Stimulated activated CD4-positive, alpha-beta T cell treated with anti-CD3 and anti-CD28 coated beads, Interleukin-12 subunit alpha, Interleukin-12 subunit beta, amount 100 ng/mL, for 48 hours (primary cell): ENCODE measurements at places on chromosomes 11 and 22.
A peak's percentile ranks its signal among the peaks of the same experiment; 100 is the strongest.

- no peak for DNase-seq
Measured at GRCh38 chr22:38246692-38247091, 26.1 kb downstream of the TMEM184B start.

DNA sequence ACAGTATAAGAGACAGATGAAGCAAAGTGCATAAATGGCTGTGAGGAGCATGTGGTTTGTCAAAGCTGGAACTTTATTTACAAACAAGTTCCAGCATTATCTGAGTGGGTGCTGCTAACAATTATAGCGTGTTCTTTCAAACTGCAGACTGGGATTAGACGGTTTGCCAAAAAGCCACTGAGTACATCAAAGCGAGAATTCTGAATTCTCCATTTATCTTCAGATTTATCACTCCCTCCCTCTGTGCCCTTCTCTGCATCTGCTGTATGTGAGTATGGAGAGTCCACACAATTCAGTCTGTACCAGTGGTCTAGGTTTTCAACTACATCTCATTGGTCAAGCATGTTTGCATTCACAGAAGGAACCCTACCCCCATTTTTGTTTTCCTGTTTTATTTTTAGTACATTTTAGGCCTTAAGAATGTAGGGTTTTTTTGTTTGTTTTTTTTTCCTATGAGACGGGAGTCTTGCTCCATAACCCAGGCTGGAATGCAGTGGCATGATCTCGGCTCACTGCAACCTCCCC lies 18.1 kb upstream of the INCENP start:
- DNase-seq: no peak

- no peak for DNase-seq
Measured at GRCh38 chr22:47533961-47534803, 771.7 kb downstream of the TBC1D22A start.

DNA sequence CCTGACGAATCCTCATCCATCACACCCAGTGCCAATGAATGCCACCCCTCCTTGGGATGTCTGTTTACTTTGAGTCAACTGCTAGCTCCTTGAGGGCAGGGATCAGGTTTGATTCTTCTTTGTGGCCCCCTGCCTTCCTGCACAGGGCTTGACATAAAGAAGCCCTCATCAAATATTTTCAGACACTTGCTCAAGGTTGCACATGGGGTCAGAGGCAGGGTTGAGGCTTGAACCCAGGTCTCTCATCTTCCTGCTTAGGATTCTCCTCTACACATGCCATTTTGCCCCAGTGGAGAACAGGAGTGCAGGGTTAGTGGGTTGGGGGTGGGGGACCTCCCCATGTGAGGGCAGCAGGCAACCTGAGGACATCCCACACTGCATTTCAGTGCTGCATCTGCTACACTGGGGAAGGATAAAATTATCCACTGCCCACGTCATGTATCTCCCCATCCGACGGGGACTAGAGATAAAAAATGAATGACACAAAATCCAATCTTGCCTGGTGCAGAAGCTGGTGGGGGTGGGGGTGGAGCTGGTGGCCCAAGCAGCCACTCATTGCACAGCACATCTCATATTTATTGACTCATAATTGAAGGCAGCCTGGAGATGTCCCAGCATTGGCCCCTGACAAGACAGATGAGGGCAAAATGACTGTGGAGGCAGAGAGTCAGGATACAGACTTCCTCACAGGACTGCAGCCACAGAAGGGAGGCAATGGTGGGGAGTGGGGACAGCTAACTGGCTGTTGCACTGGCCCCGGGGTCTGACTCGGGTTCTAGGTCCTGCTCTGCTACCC lies 41.3 kb downstream of the NEU3 start:
- DNase-seq: no peak

- DNase-seq: no peak
Measured at GRCh38 chr11:86664930-86665329, 7.5 kb downstream of the ME3 start.

GRCh38 chr22:46331496-46331895 lies 4.0 kb upstream of the TRMU start:
- no peak for DNase-seq

GRCh38 chr11:111629499-111629898 lies 27.2 kb downstream of the SIK2 start:
- no peak for DNase-seq

DNA sequence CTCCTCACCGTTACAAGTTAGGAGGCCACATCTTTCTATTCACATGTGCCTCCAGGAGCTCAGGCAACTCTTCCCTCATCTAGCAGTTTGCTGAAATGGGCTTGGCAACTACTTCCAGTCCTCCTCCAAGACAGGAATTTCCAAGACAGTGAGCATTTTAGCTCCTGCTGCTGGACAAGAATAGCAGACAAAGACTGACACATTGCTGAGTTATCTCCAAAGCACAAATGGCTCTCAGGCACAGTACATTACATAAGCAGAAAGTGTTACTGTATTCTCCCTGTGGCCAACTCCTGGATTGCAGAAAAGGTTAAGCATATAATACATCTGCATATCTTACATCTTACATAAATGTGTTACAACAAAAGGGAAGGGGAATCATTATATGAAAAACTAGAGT lies 83.2 kb upstream of the POU2AF2 start:
- DNase-seq: no peak

GRCh38 chr22:22930571-22931556 lies 43.2 kb downstream of the IGLL5 start:
- no peak for DNase-seq

DNA sequence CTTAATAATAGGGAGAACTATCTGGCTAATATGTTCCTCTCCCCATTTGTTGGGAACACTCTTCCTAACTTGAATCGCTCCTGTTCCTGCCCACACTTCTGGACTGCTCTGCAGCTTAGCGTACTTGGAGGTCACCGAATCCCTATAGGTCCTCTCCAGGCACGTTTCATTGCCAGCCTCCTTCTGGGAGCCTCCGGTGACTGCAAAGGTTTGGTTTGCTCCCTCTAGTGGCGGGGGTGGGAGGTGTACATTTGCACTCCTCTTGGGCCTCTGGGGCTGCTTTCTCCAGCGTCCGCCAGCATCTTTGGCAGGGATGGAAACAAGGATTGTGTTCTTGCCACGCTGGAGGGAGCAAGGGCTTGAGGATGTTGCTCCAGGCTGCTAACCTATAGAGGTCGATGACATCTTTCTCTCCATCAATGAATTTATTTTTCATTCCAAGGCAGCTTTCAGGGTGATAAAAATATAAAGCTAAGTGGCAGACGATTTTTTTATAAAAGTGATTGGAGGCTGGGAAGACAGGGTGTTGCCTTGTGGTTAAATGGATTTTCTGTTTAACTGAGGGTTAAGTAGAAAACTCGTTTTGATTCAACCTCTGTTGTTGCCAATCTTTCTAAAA lies 48.7 kb downstream of the TSPAN18 start:
- peak; percentile 69 for DNase-seq

- DNase-seq: no peak
Measured at GRCh38 chr11:130141561-130142341, 17.8 kb upstream of the ST14 start.

- no peak for DNase-seq
Measured at GRCh38 chr11:27452147-27452546, 20.4 kb downstream of the LGR4 start.

DNA sequence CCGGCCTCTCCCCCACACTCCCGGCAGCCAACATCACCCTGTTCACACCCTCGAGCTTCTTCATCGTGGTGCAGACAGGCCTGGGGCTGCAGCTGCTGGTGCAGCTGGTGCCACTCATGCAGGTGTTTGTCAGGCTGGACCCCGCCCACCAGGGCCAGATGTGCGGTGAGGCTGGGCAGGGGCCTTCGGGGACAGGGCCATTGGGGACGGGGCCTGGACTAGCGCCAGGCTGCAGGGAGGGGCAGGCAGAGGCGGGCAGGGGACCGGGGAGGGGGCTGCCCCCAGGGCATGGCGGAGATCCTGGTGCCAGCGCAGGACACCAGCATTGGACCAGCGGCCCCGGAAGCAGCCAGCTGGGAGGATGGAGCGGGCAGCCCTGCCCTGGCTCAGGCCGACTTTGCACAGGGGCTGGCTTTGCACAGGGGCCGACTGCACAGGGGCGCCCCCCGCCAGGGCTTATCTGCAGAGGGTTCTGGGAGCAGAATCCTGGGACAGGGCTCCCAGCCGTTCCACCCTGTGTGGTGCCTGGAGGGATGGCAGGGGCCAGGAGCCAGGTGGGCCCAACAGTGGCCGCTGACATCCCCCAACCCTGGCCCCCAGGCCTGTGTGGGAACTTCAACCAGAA lies 8.6 kb downstream of the MUC5B start:
- no peak for DNase-seq

- DNase-seq: no peak
Measured at GRCh38 chr22:30273711-30274436, 7.2 kb upstream of the OSM start.

DNA sequence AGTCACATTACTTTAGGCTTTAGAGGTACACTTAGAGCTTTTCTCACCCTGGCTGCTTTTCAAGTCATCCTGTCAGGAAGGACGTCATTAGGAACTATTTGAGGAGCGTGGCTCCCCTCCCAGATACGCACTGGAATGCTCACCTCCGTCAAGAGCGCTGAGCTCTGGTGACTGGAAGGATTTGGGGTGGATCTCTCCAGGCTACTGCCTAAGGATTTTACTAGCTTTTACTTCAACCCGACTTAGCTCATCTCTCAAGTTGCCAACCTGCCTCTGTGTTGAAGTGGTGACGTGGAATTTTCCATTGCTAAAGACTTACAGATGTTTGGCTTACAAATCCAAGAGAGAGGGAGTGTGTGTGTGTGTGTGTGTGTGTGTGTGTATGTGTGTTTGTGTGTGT lies 355.3 kb upstream of the CCDC90B start:
- DNase-seq: no peak

DNA sequence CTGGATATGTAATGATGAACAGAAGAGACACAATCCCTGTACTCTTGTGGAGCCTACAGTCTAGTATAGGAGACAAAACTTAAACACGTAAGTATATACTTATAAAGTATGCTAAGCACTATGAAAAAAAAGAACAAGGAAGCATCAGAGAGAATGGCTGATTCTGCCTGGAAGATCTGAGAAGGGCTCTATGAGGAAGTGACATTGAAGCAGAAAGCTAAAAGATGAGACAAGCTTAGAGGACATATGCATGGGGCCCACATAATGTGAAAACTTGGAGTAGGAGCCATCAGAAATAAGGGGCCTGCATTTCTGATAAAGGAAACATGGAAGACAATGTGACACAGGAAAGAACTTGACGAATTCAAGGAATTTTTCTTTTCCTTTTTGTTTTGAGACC lies 16.6 kb downstream of the SAA1 start:
- no peak for DNase-seq

- DNase-seq: no peak
Measured at GRCh38 chr11:5151713-5152153, 2.8 kb downstream of the OR52A1 start.
